ENCODE measurements at places on chromosomes 11 and 22.
A peak's percentile ranks its signal among the peaks of the same experiment; 100 is the strongest.

DNA sequence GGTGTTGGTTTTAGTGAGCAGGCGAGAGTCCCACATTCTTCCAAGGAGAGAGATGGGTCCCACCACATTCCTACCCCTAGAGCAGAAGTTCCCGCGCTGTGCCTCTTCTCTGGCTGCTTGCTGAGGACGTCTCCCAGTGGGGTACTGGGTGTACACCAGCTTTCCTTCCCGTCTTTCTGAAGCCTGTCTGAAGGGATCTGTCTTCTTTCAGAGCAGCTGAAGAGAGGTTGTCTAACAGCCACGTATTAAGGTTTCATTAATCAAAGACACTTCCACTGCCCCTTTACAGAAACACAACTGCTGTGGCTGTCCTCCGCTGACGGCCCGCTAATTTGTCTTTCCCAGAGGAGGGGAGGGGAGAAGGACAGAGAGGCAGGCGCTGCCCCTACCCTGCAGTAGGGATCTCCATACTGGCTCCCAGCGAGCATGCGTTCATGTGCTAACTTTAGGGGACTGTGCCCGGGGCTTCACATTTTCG is 56.0 kb downstream of the ZBTB16 start:
- H3K4me3 ChIP-seq: no peak overlapping the region
- DNase-seq: no peak
- H3K36me3 ChIP-seq: peaks cover 4% of the 10 kb centered on the region
- H3K27me3 ChIP-seq: peaks cover 15% of the 10 kb centered on the region
- peaks cover 29% of the 10 kb centered on the region for H3K4me1 ChIP-seq

GRCh38 chr22:32758866-32759385 is 42.6 kb upstream of the TIMP3 start:
- no peak overlapping the region for H3K4me3 ChIP-seq
- H3K27ac ChIP-seq: no peak overlapping the region
- H3K4me1 ChIP-seq: peaks cover 3% of the 10 kb centered on the region
- H3K27me3 ChIP-seq: peaks cover 40% of the 10 kb centered on the region

GRCh38 chr11:33874433-33874832 is 17.4 kb downstream of the LMO2 start:
- no peak for DNase-seq
- H3K4me1 ChIP-seq: peaks cover 7% of the 10 kb centered on the region
- H3K27me3 ChIP-seq: peaks cover 77% of the 10 kb centered on the region
- no peak overlapping the region for H3K27ac ChIP-seq

DNA sequence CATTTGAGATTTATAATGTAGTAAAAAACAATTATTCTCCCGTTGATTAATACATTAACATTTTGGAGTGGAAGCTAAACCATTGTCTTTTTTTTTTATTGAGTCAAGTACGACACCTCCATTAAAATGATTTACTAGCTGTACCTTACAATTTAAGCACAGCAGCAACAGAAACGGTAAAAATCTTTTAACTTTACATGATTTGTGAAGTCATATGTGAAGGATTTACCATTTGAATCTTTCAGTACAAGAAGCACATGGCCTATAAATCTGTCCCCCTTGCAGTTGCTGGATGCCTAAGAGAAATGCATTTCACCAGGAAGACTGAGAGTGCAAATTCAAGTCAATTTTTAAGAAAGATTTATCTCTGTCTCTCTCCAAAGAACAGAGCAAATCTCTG is 324.6 kb downstream of the CADM1 start:
- no peak overlapping the region for H3K4me3 ChIP-seq
- H3K36me3 ChIP-seq: no peaks in the 10 kb centered on the region
- no peaks in the 10 kb centered on the region for H3K4me1 ChIP-seq

GRCh38 chr11:104625246-104625645 is 273.0 kb downstream of the CASP12 start:
- DNase-seq: no peak
- peaks cover 5% of the 10 kb centered on the region for H3K4me1 ChIP-seq
- H3K36me3 ChIP-seq: no peaks in the 10 kb centered on the region
- H3K27me3 ChIP-seq: no peaks in the 10 kb centered on the region
- no peak overlapping the region for H3K27ac ChIP-seq
- H3K4me3 ChIP-seq: no peak overlapping the region

DNA sequence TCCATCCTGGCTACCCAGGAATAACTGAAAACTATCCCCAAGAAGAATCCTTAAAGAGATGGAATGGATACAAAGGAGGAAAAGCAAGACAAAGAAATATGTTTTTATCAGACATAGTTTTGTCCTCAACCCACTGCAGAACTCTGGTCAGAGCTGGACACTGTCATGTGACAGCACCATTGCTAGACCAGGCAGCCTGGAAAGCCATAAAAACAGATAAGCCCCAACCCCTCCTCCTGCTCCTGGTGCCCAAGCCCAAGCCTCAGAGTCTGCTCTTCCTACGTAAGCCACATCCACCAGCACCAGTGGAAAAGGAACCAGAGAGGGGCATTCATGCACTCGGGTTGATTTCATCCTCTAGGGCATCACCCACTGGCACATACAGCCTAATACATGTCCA is 116.9 kb downstream of the TRIM29 start:
- peaks cover 3% of the 10 kb centered on the region for H3K36me3 ChIP-seq
- DNase-seq: no peak

GRCh38 chr11:66277471-66278362 is at the start of gene CNIH2:
CNIH2 (plus strand) TSS chr11:66278175; CDS start chr11:66278457, 282 bp downstream.
- H3K27me3 ChIP-seq: no peaks in the 10 kb centered on the region
- peaks cover 7% of the 10 kb centered on the region for H3K36me3 ChIP-seq
- DNase-seq: peak; percentile 64
- peak within 1 kb of the TSS; percentile 94 for H3K27ac ChIP-seq
- H3K4me1 ChIP-seq: peaks cover 32% of the 10 kb centered on the region

GRCh38 chr11:32821517-32821916 is 8.2 kb upstream of the PRRG4 start:
- no peak for DNase-seq
- no peak overlapping the region for H3K4me3 ChIP-seq
- H3K27ac ChIP-seq: no peak overlapping the region
- H3K27me3 ChIP-seq: peaks cover 25% of the 10 kb centered on the region
- no peaks in the 10 kb centered on the region for H3K4me1 ChIP-seq

DNA sequence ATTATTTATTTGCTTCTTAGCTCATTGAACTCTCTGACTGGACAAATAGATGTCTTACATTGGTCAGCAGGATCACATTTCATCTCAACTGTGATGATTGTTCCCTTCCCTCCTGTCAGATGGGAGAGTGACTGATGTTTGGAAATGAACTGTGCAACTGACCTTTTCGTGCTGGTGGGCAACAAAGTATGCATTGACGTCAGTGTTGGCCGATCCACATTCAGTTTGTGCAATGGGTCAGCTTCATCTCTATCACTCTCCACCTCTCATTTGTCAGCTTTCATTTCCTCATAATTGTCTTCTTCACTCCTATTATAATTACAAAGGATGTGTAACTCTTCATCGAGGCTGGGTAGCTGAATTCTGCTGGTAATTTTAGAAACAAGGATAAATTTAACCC is 71.3 kb downstream of the PPP2R1B start:
- H3K36me3 ChIP-seq: peaks cover 2% of the 10 kb centered on the region
- no peak for DNase-seq
- H3K27ac ChIP-seq: no peak overlapping the region
- H3K4me1 ChIP-seq: peaks cover 11% of the 10 kb centered on the region

GRCh38 chr11:83502041-83502440 is 215.9 kb upstream of the CCDC90B start:
- no peak for DNase-seq
- no peak overlapping the region for H3K4me3 ChIP-seq
- H3K4me1 ChIP-seq: no peaks in the 10 kb centered on the region
- H3K27me3 ChIP-seq: peaks cover 2% of the 10 kb centered on the region

DNA sequence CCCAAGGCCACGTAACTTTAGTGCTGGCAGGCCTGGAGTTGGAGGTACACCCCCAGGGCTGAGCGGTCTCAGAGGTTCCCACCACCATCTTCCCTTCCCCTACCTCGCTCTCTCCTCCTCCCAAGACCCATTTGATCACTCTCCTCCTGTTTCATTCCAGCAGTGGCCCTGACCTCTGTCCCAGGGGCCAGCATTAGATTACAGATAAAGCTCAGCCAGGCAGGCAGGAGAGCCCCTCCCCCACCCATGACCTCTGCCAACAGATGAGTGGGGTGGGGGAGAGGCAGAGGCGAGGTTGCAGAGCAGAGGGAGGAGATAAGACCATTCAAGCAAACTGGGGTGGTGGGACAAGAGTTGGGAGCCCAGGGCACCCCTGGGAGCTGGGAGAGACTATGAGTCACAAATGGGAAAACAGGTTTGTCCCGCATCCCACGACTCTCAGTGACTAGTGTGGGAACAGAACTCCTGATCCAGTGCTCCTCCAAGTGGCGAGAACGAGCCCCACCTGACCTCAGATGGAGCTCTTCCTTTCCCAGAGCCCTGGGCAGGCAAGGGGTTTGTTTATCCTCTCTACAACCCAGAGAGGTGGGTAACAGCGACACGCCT is 367.9 kb downstream of the MN1 start:
- no peaks in the 10 kb centered on the region for H3K4me1 ChIP-seq
- peaks cover 6% of the 10 kb centered on the region for H3K27me3 ChIP-seq
- H3K4me3 ChIP-seq: no peak overlapping the region
- DNase-seq: no peak

DNA sequence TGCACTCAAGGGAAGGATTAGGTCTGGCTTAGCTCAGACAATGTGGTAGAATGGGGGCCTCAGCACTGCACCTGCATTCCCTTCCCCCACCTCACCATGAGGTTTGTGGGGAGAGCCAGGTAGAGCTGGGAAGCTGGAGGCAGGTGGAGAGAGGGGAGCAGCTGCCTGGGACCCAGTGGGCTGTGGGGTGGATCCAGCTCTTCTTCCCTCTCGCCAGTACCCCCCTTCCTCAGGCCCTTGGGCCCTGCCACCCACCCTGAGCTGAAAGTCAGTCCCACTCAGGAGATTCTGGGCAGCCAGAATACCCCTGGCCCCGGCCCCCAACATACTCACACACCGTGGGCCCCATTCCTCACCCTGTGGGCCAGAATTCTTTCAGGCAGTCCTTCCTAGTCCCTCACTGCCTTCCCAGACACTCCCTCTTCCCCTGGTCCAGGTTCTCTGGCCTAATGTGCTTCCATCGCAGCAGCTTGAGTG is 3.1 kb upstream of the POLD4 start:
- H3K27ac ChIP-seq: peak overlapping the region; percentile 94
- H3K27me3 ChIP-seq: no peaks in the 10 kb centered on the region
- no peak for DNase-seq

- H3K4me3 ChIP-seq: no peak overlapping the region
- no peaks in the 10 kb centered on the region for H3K36me3 ChIP-seq
- H3K27me3 ChIP-seq: peaks cover 37% of the 10 kb centered on the region
- DNase-seq: no peak
Observed at GRCh38 chr11:67016550-67016949, 6.4 kb upstream of the SYT12 start.

- no peaks in the 10 kb centered on the region for H3K27me3 ChIP-seq
- no peak for DNase-seq
- H3K36me3 ChIP-seq: peaks cover 10% of the 10 kb centered on the region
- no peak overlapping the region for H3K27ac ChIP-seq
- H3K4me1 ChIP-seq: peaks cover 6% of the 10 kb centered on the region
- H3K4me3 ChIP-seq: no peak overlapping the region
Observed at GRCh38 chr22:43980996-43981395, 25.8 kb downstream of the SAMM50 start.
